ENCODE measurements at places on chromosomes 2 and 18.
A peak's percentile ranks its signal among the peaks of the same experiment; 100 is the strongest.

GRCh38 chr2:129499747-129500146 lies 479.7 kb upstream of the RAB6C start:
- no peak for DNase-seq
- H3K27me3 ChIP-seq, result no peaks in the 10 kb centered on the region
- no peak overlapping the region for H3K27ac ChIP-seq
- no peaks in the 10 kb centered on the region for H3K36me3 ChIP-seq
- H3K4me1 ChIP-seq, result no peaks in the 10 kb centered on the region
- H3K4me3 ChIP-seq, result no peak overlapping the region

DNA sequence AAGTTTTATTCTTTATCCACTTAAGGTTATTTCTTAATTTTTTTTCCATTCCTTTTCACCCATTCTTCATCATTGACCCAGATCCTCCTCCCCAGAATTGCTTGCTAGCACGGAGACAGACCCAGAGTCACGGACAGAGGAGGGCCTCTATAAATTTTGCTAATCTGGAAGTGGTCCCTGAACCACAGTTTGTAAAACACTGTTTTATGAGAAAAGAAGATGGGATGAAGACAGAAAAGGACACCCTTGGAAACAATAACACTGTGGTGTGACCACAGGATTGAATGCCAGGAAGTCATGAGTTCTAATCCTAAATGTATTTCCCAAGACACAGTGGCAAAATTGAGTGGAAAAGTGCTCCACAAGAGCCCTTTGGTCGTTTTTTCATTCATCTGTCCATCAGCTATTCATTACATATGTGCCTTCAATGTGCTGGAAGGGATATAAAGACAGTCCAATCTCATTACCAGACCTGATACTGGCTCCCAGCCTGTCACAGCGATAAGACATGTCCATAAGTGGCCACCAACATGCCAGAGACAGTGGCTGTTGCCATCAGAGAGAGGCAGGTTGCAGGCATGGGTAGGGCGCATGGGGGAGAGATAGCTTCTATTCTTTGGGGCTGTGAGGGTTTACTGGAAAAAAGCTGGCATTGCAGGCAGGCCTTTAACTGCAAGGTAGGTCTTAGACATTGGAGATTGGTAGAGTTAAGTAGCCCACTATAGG lies 175.2 kb upstream of the ALPP start:
- H3K27me3 ChIP-seq, result no peaks in the 10 kb centered on the region
- no peak overlapping the region for H3K4me3 ChIP-seq
- no peak overlapping the region for H3K27ac ChIP-seq
- peaks cover 8% of the 10 kb centered on the region for H3K36me3 ChIP-seq

GRCh38 chr2:39050109-39050508 lies 70.7 kb downstream of the SOS1 start:
- no peak overlapping the region for H3K4me3 ChIP-seq
- H3K36me3 ChIP-seq, result peaks cover 51% of the 10 kb centered on the region
- DNase-seq, result no peak
- no peaks in the 10 kb centered on the region for H3K27me3 ChIP-seq
- no peak overlapping the region for H3K27ac ChIP-seq

DNA sequence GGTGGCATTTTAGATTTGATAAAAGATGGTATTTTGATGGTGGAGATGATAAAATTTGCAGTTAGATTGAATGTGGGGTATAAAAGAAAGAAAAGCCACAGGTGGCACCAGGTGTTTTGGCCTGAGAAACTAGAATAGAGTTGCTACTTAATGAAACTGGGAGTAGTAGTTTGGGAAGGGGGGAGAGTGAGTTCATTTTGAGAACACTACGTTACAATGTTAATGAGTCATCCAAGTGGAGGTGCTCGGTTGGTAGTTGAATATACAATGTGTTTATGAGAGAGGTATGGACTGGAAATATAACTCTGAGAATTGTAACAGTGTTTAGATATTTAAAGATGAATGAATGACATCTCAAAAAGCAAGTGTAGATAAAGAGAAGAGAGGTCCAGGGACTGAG lies 26.4 kb downstream of the EPG5 start:
- H3K27ac ChIP-seq, result no peak overlapping the region
- no peak for DNase-seq
- peaks cover 83% of the 10 kb centered on the region for H3K36me3 ChIP-seq

GRCh38 chr2:149080971-149081370 lies 42.5 kb downstream of the LYPD6B start:
- H3K36me3 ChIP-seq, result no peaks in the 10 kb centered on the region
- DNase-seq, result peak; percentile 7
- H3K4me3 ChIP-seq, result no peak overlapping the region
- H3K27me3 ChIP-seq, result no peaks in the 10 kb centered on the region
- H3K27ac ChIP-seq, result no peak overlapping the region

Data from CD14-positive monocyte (primary cell).